ENCODE measurements at places on chromosomes 1 and 21. TPM values are rescaled to one million over a fixed set of nuclear protein-coding genes. Genes with fewer than 3 reads are reported as not detected.

The OR4F16 gene
- 0.54 TPM for total RNA-seq

The WNT4 gene
- not detected for total RNA-seq

The C1QTNF12 gene
- total RNA-seq = 0.65 TPM

The TMPRSS2 gene
- total RNA-seq = not detected

The ATP1A4 gene
- not detected for total RNA-seq

The ADAMTS4 gene
- 3.1 TPM for total RNA-seq

The PSRC1 gene
- total RNA-seq = 19.0 TPM

The CENPS gene
- 11.0 TPM for total RNA-seq

GRCh38 chr1:200558866-200559459 lies 61.6 kb downstream of the KIF14 start:
- peak; percentile 86 for DNase-seq

DNA sequence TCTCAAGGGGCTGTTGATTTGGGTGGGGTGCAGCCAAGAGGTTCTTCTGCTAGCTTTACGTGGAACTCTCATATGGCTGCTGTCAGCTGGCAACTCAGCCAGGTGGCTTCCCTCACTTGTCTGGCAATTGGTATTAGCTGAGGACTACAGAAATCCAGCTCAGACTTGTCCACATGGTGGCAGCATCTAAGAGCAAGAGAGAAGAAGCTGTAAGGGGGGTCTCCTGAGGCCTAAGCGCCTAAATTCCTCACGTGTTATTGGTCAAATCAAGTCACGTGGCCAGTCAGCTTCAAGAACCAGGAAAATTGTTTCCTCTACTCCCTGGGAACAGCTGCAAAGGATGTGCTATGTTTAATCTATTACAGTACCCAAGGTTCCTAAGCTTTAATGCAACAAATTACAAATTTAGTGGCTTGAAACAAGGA lies 4.2 kb upstream of the DYRK3 start:
- peak; percentile 96 for DNase-seq

DNA sequence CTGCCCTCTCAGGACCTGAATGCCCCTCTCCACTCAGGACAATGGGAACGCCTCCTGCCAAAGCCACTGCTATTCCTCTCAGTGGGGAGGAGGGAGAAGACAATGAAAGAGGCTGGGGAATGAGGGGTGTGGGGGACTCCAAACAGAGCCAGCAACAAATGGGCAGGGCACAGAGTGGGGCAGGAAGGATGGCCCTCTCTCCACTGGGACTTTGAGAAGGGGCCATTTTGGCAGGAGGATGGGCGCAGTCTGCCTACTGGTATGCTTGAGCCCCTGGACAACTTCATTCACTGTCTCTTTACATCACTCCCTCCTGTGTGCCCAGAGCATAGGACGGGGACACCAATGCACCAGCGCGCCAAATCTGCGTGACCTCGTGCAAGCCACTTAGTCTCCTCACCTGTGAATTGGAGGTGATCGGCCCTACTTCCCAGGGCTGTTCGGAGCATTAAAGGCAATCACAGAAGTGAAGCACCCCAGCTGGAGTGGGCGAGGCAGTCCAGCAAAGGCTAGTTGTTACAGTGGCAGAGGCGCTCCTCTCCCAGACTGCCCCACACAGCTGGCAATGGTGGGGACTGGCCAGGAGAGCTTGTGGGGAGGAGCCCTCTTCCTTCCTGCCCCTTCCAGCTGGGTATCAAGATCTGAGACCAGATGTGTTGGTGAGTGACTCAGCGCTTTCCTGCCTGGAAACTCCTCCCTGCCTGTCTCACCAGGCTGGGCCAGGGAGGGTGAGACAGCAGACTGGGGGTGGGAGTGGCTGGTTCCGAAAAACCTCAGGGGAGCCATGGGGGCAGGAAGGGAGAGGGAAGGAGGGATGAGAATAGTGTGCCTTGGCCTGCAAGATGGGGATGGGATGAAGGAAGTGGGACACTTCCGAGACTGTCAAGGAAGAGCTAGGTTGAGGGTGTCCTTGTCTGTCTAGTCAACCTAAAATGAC lies 22.4 kb upstream of the SYNC start:
- DNase-seq = peak; percentile 96

GRCh38 chr1:44826375-44827196 lies 16.5 kb downstream of the PTCH2 start:
- peak; percentile 79 for DNase-seq

DNA sequence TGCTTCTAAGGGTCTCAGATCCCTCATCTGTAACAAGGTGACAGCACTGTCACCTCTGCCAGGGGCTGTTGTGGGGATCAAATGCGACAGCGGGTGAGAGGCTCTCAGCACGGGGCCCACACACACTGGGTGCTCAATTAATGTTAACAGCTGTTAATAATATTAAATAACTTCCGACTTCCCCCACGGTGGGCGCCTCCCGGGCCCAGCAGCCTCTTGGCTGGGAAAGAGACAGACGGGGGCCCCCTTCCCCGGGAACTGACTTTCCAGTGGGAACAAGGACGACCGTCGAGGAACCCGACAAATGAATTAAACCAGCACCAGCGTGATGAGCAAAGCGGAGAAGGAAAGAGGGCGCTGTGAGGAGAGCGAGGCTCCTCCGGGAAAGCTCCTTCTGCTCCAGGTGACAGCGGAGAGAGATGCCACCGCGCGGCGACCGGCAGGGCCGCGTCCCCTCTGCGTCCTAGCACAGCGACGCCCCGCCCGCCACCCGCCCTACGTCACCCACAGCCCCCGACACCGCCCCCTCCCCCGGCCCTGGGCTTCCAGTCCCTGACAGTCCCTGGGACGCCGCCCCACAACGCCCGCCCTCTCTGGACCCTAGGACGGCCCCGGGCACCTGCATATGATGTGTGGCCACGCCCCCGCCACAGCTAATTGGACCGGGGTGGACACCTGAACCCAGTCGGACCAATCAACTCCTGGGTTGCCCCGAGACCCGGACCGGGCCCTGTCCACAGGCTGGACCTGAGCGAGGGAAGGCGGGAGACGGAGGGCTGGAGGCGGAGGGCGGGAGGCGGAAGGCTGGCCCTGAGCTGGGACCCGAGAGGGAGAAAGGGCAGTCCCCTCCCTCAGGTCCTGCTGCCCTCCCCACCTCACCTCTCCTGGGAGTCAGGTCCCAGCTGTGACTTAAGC lies 38.2 kb downstream of the MATN1 start:
- DNase-seq = no peak

GRCh38 chr1:50783286-50783685 lies 176.8 kb downstream of the FAF1 start:
- peak; percentile 46 for DNase-seq

GRCh38 chr1:201750120-201750519 lies 78.8 kb upstream of the IPO9 start:
- DNase-seq = peak; percentile 60

GRCh38 chr1:232271991-232272589 lies 357.8 kb downstream of the SIPA1L2 start:
- DNase-seq = peak; percentile 20

- no peak for DNase-seq
These were observed 207.4 kb downstream of the FGGY start for GRCh38 chr1:59504276-59504675.

DNA sequence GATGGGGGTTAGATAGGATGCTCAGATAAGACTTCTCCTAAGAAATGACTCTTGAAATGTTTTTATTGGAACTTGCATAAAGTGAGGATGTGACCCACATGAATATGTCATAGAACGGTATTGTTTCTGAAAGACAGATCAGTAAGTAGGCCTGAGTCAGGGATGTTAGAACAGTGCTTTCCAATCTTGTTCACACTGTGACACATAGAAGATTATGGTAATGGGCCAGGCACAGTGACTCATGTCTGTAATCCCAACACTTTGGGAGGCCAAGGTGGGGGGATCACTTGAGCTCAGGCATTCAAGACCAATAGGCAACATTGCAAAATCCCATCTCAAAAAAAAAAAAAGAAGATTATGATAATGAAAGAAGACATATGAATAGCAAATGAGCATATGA lies 32.9 kb downstream of the FMO4 start:
- DNase-seq = peak; percentile 55

DNA sequence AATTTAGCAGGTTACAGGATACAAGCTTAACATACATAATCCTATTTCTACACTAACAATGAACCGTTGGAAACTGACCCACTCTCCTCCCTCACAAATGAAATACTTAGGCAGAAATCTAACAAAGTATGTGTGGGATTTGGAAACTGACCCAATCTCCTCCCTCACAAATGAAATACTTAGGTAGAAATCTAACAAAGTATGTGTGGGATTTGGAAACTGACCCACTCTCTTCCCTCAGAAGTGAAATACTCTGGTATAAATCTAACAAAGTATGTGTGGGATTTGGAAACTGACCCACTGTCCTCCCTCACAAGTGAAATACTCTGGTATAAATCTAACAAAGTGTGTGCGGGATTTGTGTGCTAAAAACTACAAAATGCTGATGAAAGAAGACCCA lies 60.3 kb downstream of the TRAF5 start:
- peak; percentile 93 for DNase-seq

DNA sequence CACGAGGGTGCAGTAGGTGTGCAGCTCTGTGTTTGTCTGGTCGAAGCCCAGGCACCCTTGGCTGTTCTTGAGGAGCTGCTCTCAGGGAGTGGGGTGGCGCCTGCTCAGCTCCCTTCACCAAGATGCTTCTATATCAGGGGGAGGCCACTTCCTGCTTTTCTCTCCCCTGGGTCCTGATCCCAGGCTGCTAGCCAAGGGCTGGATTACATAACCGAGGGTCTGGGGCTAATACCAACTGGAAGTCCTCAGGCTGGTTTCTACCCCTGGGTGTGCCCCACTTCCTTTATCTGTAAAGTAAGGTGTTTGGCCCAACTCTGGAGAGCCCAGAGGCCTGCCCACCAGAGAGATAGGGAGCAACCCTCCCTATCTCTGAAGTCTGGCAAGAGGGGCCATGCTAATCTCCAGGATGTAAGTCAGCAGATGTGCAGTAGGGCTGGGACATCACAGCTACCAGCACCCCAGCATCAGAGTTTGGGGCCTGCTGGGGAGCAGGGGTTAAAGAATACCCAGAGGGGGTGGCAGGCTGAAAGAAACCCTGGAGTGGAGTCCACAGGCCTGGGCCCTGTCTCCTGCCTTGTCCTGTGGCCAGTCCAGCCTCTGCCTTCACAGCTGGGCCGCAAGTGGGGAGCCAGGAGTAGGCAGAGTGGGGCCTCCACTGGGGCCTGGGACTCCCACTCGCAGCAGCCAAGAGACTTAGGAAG lies 2.1 kb downstream of the SELENBP1 start:
- peak; percentile 48 for DNase-seq

GRCh38 chr1:156961709-156962108 lies 41.3 kb downstream of the LRRC71 start:
- no peak for DNase-seq

GRCh38 chr21:46187814-46188213 lies 3.6 kb upstream of the SPATC1L start:
- DNase-seq = no peak

DNA sequence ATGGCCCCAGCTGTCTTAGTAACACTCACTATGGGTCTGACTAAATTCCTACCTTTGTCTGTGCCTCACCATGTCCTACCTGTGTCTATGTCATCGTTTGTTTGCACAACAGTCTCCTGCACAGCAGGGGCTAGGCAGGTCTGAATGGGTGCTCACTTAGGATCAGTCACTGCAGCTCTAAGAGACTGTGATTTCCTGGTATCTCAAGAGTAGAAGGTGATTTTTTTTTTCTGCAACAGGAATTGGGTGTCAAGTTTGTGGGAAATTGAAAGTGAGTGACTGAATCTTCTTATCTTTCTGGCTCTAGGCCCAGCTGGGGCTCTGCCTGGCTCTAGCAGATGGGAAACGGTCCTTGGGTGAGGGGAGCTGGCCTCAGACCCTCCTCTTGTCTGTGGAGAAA lies 46.4 kb upstream of the TRABD2B start:
- DNase-seq = no peak

DNA sequence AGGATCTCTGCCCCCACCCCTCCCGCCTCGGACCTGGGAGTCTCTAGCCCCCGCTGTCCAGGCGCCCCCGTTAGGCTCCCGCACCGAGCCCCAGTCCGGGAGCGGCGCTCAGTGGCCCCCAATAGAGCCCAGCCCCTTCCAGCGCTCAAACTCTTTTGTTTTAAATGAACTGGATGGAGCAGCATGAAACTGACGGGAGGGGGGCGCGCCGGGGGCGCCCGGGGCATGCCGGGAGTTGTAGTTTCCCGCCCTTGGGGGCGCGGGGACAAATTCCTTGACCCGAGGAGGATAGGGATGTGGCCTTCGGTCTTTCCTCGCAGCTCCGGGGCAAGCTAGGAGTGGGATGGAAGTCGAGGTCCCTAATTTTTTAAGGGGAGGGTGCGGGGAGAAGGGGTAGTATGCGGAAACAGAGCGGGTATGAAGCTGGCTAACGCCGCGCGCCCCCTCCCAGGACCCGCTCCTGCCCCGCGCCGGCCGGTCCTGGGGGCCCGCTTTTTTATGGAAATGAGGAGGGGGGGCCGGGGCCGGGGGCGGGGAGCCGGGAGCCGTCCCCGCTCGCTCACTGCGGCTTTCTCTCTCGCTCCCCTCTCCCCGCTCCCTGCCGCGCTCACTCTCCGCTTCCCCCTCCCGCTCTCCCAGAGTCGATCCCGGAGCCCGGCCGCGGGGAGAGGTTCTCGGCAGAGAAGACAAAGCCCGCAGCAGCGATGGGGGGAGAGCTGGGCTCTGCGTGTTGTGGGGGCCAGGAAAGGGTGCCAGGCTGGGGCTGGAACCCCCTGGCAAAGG lies at the start of gene MEX3A:
Gene MEX3A, minus strand, starts transcription at position 157 of the 783 bp plus-strand sequence. CDS start 467 bp downstream, outside the sequence.
- DNase-seq = peak; percentile 64

GRCh38 chr1:11925938-11926292 lies 312 bp downstream of the KIAA2013 start:
- no peak for DNase-seq

DNA sequence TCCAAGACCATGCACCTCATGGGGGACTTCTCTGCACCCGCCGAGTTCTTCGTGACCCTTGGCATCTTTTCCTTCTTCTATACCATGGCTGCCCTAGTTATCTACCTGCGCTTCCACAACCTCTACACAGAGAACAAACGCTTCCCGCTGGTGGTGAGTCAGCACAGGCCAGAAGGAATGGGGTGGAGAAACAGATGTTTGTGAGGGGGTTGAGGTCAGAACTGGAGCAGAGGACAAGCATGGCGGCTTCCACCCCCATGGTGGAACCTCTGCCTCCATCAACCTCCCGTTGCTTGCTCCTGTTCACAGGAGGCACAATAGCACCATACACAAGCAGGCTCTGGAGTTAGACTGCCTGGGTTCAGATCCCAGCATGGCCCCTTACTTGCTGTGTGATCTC lies 6.9 kb upstream of the ATXN7L2 start:
- DNase-seq = no peak

- DNase-seq = no peak
These were observed 12.8 kb downstream of the PDE9A start for GRCh38 chr21:42666023-42666747.

DNA sequence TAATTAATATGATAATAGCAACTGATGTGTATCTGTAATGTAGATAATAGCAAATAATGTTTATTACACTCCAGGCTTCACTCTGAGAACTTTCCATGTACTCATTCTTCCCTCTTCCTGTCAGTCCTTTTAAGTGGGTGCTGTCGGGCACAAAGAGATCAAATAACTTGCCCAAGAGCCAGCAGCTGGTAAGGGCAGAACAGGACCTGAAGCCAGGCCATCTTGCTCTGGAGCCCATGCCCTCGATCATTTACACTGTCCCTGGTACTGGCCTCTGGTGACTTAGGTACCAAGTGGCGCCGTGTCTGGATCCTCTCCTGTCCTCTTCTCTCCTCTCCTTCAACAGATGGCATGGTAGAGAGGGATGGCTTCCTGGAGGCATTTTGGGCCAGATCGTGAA lies 97.2 kb downstream of the VPS13D start:
- no peak for DNase-seq
